ENCODE measurements at places on chromosomes 2 and 18. TPM values are rescaled to one million over a fixed set of nuclear protein-coding genes. Genes with fewer than 3 reads are reported as not detected.

Gene KCMF1
- 22.5 TPM for polyA plus RNA-seq

Gene SP9
- not detected for polyA plus RNA-seq

Gene CFAP65
- not detected for polyA plus RNA-seq

Gene CDH2
- polyA plus RNA-seq = 0.04 TPM

Gene GPR45
- polyA plus RNA-seq = not detected

Gene INPP5D
- polyA plus RNA-seq = 54.8 TPM

Gene ABCG5
- polyA plus RNA-seq = not detected

Gene GPR35
- polyA plus RNA-seq = 37.8 TPM

Gene NT5C1B
- polyA plus RNA-seq = not detected

Gene REG1B
- polyA plus RNA-seq = not detected

Gene KIAA2012
- not detected for polyA plus RNA-seq

Measured in CD14-positive monocyte (primary cell).